ENCODE measurements at places on chromosomes 16 and 17.
A peak's percentile ranks its signal among the peaks of the same experiment; 100 is the strongest.

DNA sequence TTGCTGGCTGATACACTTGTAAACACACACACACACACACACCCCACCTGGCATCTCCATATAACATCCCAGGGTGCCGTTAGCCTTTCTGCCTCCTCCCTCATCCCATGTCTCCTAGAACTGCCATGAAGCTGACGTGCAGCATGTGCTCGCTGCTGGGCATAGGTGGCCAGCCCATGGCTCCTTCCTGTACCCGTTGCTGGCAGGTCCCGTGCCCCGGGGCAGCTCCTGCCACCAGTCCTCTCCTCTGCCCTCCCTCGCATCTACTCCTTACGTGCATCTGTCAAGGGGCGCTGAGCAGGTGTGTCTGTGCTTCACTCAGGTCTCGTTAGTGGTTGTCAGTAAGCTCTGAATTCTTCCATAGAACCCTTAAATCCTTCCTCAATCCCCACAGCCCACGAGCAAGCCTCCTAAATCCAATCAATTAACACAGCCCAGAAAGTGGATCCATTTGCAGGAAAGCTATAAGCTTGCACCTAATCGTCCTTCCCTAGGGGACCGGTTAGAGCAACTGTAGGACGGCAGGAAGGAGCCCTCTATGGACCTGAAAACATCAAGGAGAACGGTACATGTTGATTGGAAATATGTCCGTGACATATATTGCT is 218.1 kb upstream of the FOXF1 start:
- DNase-seq: no peak

GRCh38 chr16:82181461-82182185 is 11.6 kb upstream of the MPHOSPH6 start:
- DNase-seq: no peak

- peak; percentile 57 for DNase-seq
These were observed 37.2 kb downstream of the IRF8 start for GRCh38 chr16:85935974-85936760.

GRCh38 chr17:82009413-82009812 is 13.3 kb downstream of the CENPX start:
- no peak for DNase-seq

GRCh38 chr17:19010729-19011505 is 6.4 kb upstream of the FAM83G start:
- no peak for DNase-seq

GRCh38 chr17:5365831-5366230 is 53.6 kb downstream of the NUP88 start:
- no peak for DNase-seq

DNA sequence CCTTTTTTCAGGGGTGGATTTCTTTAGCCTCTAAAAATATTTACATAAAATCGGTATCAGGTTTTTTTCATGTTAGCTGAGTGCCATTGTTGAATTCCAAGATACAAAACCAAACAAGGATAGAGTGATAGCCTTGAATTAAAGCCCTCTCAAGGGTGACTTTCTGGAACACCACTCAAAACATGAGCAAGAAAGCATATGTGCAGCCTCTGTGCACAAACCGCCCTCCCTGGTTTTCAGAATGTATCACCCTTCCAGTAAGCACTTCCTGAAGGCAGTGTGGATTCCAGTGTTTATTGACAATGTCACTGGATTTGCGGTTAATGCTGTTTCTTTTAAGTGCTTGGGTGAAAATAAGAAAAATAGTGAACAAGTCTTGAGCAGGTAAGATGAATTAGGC is 597.7 kb downstream of the TMEM114 start:
- no peak for DNase-seq

DNA sequence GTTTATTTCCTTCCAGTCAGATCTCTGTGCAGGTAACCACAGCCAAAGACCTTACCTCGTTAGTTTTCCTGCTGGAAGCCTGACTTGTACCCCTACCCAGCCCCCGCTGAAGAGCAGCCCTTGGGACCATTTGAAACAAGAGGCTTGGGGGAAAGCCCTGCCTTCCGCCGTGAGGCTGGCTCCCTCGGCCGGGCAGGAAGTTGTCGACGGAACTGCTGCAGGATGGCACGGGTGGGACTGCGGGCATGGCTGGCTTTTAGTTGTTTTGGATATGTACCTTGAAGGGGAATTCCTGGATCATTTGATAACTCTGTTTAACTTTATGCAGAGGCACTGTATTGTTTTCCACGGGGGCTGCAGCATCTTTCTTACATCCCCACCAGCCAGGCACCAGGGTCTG is 49.0 kb upstream of the ENDOV start:
- no peak for DNase-seq

DNA sequence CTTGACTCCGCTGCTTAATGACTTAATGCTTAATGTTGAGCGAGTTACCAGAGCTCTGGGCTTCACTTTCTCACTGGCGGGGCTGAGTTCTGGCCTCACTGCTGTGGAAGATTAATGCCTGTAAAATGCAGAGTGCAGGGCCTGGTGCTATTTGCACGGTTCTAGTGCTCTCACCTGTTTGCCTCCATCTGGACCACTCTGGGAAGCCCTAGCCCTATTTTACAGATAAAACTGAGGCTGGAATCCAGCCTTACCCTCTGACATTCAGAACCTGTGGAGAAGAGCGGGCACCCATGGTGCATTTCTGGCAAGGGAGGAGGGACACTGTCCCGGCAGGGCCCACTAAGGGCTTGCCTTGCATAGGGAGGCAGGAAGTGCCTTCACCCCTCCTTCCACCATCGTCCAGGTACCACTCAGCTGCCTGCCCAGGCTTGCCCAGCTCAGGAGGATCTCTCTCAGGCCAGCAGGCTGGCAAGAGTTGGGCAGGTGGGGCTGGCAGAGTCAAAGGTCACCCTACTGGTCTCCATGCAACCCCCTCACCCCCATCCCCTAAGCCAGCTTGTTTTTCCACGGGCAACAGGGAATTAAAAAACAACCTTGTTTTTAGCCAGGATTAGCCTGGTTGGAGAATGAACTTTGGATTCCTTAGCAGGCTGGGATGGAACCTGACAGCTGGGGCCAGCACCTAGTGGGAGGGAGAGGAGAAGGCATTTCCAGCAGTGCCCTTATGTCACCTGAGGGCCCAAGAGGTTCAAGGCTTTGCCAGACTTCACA is 4.1 kb upstream of the UBALD1 start:
- DNase-seq: no peak

DNA sequence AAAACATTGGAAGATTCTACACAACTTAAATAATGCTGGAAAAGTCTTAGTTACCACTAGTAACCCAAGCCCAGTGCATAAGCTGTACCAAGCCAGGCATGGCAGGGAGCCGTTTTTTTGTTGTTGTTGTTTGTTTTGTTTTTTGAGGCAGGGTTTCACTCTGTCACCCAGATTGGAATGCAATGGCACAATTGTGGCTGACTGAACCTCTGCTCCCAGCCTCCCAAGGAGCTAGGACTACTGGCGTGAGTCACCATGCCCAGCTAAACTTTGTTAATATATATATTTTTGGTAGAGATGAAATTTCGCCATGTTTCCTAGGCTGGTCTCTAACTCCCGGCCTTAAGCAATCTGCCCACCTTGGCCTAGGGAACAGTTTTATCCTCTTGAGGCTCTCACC is 564 bp upstream of the TMIGD1 start:
- DNase-seq: no peak

GRCh38 chr16:24174504-24174903 is 81.6 kb upstream of the CACNG3 start:
- no peak for DNase-seq

GRCh38 chr17:49393491-49394255 is 21.0 kb downstream of the PHB1 start:
- DNase-seq: no peak

- DNase-seq: no peak
These were observed 232.2 kb downstream of the ZNF423 start for GRCh38 chr16:49623501-49624266.

GRCh38 chr16:67672739-67673662 is 6.4 kb downstream of the C16orf86 start:
- no peak for DNase-seq

GRCh38 chr16:51053775-51054174 is 97.3 kb downstream of the SALL1 start:
- no peak for DNase-seq

DNA sequence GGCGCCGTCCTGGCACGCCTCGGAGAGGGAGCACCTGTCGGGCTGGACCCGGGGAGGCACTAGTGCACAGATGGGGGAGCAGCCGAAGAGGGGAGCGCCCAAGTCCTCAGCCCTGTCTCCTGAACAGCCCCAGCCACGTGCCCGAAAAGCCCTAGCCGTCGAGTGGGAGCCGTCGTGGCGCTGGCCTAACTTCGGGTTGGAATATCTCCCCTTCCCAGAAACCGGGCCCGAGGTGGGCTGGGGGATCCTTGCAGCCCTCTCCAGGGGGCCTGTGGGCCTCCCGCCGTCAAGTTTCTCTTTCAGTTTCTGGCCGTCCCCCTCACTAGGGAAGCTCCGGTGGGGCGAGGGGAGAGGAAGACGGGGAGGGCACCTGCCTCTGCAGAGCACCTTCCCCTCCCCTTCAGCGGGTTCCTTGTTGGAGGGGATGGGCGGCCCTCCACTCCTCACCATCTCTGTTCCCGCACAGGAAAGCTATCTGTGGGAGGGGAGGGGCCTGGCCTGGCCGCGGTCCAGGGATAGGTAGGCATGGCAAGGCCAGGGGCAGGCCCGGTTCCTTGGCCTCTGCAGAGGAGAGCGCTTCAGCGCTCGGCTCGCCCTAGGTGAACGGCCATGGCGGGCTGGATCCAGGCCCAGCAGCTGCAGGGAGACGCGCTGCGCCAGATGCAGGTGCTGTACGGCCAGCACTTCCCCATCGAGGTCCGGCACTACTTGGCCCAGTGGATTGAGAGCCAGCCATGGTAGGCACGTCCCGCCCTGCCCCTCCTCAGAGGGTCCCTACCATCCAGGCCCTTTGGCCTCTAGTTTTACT is 709 bp downstream of the STAT5A start:
- peak; percentile 38 for DNase-seq

GRCh38 chr16:68473358-68474070 is 25.2 kb upstream of the SMPD3 start:
- DNase-seq: no peak

DNA sequence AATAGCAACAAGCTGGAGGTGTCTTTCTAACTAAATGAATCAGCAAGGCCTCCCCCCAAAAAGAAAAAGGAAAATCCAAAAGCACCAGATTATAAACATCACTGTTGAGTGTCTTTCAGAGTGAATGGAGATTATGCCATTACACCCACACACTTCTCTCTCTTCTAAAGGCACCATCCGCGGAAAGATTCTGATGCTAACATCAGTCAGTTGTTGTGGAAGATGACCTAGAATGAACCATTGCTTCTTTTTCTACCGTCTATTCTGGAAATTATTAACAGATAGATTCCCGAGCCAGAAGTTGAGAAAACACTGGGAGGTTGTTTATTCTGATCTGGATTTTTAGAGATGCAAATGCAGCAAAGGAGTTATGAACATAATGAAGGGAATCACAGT is 60.9 kb upstream of the FAM20A start:
- no peak for DNase-seq

DNA sequence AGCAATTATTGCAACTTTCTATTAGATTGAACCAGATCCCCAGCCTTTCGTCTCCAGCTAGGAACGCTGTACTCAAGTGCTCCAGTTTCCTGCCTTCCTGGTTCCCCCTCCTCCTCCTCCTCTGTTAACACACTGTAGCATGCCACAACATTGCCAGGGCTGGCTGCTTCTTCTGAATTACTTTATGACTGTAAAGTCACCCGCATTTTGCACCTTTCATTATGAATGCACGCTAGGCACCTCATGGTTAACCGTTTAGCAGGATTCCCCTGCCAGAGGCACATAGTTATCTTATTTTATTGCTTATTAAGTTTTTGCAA is 4.5 kb downstream of the ZNF423 start:
- no peak for DNase-seq

- no peak for DNase-seq
These were observed 15.4 kb upstream of the HELZ start for GRCh38 chr17:67260170-67260987.

GRCh38 chr17:78526231-78527025 is 50.8 kb downstream of the DNAH17 start:
- no peak for DNase-seq

- no peak for DNase-seq
These were observed 32.3 kb downstream of the TNFRSF13B start for GRCh38 chr17:16939606-16940115.

DNA sequence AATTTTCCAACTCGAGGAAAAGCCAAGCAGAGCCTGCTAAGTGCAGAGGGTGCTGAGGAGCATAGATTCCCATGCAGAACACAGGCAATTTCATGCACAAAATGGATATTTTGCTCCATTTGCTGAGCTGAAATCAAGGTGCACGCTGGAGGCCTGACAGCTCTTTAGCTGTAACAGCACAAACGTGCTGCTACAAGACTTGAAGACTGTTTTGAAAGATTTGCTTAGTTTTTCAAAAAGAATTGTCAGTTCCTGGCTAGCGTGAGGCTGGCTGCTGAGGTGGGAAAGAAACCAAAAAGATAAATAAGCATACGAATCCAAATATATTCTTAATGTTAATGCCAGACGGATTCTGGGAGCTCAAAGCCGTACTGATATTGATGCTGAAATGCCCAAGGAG is 309.0 kb upstream of the MAF start:
- no peak for DNase-seq
